NCI-H187 treated with DMSO at 0.1 percent for 48 hours (cell line): ENCODE measurements at places on chromosomes 13 and 19.

DNA sequence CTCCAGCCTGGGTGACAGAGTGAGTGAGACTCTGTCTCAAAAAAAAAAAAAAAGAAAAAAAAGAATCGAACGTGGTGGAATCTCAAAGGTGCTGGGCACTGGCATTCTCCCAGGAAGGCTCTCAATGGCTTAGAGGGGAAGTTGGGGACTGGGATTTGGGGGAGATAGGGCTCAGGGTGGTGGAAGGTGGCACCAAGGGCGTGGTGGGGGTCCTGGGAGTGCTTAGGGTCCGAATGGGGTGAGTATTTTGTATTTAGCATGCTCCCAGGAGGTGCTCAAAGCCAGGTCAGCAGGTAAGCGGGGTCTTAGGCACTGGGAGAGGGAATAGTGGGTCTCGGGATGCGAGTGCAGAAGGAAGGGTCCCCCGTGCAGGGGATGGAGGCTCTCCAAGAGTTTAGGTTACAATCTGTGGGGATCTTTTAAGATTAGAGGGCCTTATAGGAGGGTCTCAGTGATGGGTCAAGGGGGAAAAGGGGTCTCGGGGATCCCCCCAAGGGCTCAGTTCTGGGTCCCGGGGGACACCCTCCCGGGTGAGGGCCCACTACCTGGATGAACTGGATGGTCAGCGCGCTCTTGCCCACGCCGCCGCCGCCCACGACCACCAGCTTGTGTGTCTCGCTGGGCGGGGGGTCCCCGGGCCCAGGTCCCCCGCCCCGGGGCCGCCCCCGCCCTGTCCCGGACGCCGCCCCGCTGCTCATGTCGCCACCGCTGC lies 386 bp downstream of the RRAS start:
- DNase-seq, result no peak

DNA sequence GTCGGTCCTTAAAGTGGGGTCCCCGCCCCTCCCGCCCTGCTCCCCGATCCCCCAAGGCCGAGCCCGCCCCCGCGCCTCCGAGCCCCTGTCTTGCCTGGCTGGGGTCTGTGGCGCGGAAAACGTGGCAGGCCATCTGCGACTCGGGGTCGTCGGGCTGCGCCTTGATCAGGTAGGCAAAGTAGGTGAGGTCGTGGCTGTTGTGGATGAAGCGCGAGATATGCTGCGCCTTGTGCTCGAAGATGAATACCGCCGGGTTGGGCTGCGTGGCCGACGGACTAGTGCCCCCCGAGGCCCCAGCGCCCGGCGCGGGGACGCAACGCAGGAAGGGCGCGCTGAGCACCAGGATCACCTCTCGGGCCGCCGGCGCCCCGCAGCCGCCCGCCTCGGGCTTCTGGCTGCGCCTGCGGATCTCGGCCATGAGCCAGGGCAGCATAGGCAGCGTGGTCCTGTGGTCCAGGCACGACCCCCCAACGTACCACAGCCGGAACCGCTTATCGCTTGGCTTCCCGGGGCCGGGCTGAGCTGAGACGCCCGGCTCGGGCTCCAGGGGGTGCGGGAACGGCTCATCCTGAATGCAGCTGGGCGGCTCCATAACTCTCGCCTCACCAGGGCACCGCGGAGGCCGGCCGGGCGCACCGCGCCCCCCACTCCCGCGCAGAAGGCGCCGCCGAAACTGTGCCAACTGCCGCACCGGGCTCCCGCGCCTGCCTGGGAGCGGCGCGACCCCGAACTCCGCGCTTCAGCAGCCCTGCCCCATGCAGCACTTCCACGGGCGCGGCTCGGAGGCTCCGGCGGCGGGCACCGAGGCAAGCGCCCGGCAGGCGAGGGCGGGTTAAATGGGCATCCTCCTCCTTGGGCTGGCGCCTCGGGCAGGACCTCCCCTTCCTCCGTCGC lies 546 bp downstream of the TBC1D4 start:
- no peak for DNase-seq

- peak; percentile 10 for DNase-seq
Measured at GRCh38 chr13:66665991-66666390, 564.1 kb downstream of the PCDH9 start.

GRCh38 chr13:26229080-26229615 lies 7.0 kb upstream of the RNF6 start:
- DNase-seq, result no peak

DNA sequence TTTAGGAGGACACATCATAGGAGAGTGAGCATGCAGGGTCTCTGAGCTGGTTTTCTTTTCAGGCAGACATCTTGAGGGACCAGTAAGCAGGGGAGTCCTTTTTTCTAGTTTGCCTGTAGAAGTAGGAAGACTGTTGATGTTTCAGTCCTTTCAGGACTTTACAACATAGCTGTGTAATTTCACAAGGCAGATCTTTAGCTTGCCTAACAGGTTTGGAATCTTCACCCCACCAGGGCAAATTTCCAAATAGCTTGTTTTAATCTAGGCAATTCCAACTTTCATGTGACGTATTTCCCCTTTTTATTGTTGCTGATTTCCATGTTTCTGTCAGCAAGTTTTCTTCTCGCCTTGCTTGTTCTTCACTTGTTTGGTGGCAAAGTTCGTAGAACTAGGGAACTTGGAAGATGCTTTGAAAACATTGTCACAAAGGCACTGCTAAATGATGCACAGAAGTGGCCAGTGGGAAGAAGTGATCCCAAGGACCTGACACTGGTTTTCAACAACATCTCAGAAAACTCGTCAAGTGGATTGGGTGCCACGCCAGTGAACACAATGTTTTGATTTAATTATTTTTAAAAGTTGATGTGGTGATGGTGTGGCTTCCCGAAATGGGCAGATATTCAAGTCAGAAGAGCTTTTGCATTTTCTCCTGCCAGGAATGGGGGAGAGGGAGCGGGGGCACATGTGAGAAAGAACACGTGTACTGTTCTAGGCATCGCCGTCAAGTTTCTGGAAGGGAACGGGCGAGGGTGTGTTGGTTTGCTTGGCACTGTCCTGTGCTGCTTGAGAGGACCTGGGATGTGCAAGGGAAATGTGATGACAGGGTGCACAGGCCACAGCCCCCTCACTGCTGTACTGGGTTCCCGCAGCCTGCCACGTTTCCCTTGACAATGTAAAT lies 418.6 kb downstream of the OXGR1 start:
- no peak for DNase-seq

DNA sequence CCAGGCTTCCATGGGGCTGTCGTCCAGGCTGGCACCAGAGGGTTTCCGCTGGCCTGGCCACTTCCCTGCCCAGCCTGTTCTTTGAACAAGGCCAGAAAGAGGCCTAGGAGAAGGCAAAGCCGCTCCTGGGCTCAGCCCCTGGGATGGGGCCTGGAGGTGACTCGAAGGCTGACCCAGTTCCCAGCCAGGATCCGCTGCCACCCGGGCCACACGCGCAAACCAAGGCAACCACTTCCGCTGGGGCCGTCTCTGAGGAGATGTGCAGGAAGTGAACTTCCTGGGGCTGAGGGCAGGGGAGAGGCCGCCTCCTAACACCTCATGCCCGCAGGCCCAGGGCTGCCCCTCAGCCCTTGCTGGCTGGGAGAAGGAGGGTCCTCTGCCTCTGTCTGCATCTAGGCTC lies 15.2 kb downstream of the PLEKHF1 start:
- DNase-seq, result no peak

DNA sequence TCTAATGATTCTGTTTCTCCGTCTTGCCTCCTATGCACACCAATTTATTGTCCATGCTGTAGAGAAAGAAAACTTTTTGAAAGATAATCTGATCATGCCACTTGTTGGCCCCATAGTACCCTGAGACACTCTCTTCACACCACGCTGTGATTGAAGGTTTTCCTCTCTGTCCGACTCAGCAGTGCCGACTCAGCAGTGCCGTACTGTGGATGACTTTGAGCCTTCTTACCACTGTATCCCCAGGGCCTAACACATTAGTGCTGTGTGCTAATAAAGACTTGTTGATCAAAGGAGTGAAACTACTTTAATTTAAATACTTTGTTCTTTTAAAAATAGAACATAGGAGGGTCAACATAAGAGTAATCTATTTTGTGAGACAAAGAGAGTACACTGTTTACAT lies 429.6 kb downstream of the KLF12 start:
- no peak for DNase-seq
